Eye (tissue), 1 donor: ENCODE measurements at places on chromosomes 6 and 20.

- no peak for DNase-seq
Measured at GRCh38 chr6:108689272-108690161, 128.8 kb downstream of the FOXO3 start.

DNA sequence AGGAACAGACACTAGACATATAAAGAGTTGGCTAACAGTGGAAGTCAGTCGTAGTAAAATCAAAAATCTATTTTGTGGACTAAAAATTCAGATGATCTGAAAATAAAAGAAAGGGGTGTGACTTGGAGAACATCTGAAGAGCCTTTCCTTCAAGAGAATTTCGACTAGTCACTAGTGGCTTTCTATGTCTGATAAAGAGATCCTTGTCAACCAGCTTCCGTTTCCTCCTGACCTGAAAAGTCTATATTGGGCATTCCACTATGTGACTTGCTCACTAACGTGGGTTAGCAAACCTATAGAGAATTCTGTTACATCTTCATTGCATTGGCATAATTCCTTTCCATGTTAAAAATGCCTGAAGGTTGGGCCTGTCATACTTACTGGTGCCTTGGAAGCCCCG lies 25.9 kb downstream of the TRAF3IP2 start:
- no peak for DNase-seq

DNA sequence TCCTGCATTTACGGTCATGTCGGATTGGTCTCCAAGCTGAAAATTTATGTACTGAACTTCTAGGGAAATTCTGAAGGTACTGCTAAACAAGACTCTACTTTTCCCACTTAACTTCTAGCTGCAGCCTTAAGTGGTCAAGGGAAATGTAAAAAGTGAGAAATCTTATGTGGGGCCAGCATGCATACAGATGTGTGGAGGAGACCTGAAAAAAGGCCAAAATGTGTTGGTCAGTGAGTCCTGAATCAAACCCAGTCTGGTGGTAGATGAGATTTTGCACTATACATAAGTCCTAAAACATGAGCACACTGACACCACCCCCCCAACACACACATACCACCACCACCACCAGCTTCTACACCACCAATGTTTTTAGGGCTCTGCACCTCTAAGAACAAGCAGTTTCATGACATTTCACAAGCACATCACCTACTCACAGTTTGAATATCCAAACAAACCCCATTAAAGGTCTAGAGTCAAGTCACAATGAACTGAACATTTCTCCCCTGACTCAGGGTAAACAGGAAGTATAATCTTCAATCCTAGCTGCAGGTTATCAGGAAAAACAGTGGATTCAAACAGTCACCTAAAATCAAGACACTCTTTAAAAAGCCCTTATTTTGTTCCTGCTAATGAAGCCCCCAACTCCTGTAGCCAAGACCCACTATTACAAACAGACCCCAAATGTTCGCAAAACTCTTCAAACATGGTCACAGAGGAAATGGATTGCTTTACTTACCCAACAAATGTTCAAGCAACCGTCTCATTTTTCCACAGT lies 1.6 kb downstream of the ZMYND8 start:
- peak; percentile 46 for DNase-seq

DNA sequence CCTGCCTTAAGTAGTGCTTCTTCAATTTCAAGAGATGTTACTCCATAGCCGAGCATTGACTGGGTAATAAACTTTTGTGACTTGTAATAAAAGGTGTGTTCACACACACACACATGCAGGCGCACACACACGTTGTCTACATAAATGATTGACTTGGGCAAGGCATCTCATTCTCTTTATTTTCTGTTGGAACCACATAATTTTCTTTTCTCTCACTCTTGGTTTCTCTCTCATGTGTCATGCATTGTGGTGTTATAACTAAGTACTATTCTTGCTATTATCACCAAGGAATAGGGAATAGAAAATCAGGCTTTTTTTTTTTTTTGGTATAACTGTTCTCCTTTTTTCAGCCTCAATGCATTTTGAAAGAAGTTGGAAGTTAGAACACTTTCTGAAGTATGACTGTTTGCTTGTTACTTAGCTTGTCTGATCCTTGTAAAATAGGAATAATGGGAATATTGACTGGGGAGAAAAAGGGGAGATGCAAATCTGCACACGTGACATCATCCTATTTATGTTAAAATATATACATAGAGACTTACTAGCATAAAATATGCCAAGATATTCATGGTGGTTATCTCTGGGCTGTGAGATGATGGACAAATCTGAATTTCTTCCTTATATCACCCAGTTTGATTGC lies 26.1 kb upstream of the CD83 start:
- DNase-seq: no peak
